Fibroblast of skin of back (primary cell): ENCODE measurements at places on chromosomes 1 and 21.

GRCh38 chr21:46040707-46041106, 57.2 kb upstream of the COL6A2 start:
- DNase-seq: no peak

DNA sequence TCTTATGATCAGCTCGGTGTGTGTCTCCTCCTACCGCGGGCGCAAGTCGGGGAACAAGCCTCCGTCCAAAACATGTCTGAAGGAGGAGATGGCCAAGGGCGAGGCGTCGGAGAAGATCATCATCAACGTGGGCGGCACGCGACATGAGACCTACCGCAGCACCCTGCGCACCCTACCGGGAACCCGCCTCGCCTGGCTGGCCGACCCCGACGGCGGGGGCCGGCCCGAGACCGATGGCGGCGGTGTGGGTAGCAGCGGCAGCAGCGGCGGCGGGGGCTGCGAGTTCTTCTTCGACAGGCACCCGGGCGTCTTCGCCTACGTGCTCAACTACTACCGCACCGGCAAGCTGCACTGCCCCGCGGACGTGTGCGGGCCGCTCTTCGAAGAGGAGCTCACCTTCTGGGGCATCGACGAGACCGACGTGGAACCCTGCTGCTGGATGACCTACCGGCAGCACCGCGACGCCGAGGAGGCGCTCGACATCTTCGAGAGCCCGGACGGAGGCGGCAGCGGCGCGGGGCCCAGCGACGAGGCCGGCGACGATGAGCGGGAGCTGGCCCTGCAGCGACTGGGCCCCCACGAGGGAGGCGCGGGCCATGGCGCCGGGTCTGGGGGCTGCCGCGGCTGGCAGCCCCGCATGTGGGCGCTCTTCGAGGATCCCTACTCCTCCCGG, 1.5 kb downstream of the KCNC4 start:
- DNase-seq: no peak

GRCh38 chr1:203361945-203362719, 11.2 kb upstream of the FMOD start:
- peak; percentile 59 for DNase-seq

DNA sequence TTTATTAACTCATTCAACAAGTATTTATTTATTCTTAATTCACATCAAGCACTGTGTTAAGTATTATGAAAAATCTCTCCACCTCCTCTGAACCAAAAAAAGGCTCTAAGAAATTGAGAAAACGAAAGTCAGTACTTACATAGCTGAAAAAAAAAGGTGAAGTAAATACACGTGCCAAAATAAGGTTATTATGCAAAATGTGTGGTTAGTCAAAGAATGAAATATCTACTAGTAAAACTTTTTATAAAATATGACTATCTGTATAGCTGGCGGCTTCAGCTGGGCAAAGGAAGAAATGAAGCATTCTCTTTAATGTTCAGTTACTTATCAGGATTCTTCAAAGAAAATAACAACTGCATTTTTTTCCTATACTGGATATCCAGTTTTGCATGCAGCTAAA, 35.5 kb upstream of the ASPM start:
- no peak for DNase-seq

DNA sequence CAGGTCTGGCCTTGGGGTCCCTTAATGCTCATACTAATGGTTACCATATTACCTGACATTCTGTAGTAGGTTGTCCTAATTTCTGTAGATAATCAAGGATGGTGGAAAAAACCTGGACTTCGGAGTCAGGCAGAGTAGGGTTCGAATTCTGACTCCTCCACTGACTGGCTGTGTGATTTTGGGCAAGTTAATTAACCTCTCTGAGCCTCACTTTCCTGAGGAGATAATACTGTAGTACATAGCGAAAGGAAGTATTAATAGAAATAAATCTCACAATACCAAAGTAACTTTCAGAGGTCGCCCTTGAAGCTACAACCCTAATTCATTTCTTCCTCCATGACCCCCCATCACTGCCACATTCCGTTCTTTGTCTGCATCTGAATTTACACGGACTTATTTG, 72.9 kb downstream of the KCNN3 start:
- DNase-seq: no peak

DNA sequence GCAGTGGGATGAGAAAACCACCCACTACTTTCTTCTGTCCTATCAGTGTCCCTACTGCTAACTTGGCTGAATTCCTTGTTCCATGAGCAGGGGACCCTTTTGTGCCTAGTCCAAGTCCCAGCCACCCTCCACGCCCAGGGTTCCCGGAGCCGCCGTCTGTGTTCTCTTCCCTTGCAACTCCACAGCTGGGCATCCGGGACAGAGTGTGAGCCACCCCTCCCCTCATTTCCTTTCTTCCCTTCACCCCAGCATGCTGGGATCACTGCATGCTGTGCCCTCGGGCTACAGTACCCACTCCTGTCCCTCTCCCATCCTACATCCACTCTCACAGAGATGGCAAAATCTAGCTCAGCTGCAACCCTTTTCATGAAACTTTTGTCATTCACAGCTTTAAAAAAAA, 44.5 kb downstream of the PGBD5 start:
- DNase-seq: no peak

GRCh38 chr1:56434025-56434424, 145.3 kb downstream of the PLPP3 start:
- DNase-seq: peak; percentile 69

DNA sequence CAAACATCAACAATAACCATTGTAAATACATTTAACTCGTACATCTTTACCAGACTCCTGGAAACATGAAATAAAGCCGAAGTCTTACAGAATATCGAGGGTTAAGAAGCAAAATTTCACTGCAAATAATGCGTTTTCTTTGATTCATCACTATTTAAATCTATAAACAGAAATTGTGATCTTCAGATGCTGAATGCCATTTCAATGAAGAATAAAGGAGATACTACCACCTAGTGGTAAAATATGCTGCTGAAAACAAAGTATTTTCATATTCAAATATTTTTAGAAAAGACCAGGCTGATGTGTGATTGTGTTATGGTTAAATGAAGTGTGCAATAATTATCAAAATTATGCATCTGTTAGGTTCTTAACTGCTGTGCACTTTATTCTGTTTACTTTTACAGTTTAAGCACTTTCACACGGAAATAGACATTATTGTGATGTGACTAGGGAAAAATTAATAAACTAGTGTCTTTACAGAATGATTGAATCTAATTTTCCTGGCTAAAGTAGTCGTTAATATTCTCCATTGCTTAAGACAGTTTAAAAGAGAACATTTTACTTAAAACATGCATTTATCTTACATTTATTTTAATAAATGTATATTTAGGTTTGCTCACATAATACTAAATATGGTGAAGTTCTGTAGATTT, 1093.1 kb downstream of the MRPL39 start:
- DNase-seq: peak; percentile 6

- no peak for DNase-seq
These were observed 243.1 kb downstream of the LTN1 start for GRCh38 chr21:28749536-28749935.

GRCh38 chr1:29129916-29130315, 6.2 kb upstream of the TMEM200B start:
- no peak for DNase-seq

- peak; percentile 18 for DNase-seq
These were observed 17.1 kb downstream of the ADORA1 start for GRCh38 chr1:203144661-203145060.
